ENCODE measurements at places on chromosomes 1 and 21. TPM values are rescaled to one million over a fixed set of nuclear protein-coding genes. Genes with fewer than 3 reads are reported as not detected.

DNA sequence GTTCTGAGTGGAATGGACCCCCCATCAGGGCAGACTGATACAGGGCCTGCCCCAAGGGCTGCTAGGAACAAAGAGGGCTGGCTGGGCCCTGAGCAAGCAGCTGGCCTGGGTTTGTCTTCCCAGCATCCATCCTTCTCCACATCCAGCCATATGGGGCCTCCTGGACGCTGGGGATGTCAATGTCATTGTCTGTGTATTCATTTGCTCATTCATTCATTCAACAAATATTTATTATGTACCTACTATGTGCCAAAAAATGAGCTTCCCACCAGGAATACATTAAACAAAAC lies 15.6 kb upstream of the ECE1 start:
- DNase-seq: no peak
- H3K4me1 ChIP-seq: peaks cover 24% of the 10 kb centered on the region
- no peak overlapping the region for H3K4me3 ChIP-seq
- no peaks in the 10 kb centered on the region for H3K27me3 ChIP-seq
- H3K27ac ChIP-seq: no peak overlapping the region

DNA sequence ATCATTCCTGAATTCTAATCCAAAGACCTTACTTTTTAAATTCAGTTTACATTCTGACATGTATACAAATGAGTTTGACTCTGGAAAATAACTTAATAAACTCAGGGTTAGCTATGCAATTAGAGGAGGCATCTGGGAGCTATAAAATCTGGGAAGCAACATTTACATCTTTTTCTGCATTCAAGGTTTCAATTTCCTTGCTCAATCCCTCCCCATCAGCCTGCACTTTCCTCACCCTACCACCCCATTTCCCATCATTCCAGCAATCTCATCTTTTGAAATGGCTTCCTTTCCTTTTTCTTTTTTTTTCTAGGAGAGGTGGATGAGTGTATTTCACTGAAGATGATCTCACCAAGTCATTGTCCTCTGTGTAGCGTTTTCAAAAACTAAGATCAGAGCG lies 65.3 kb upstream of the BEND5 start:
- peaks cover 8% of the 10 kb centered on the region for H3K4me1 ChIP-seq
- H3K4me3 ChIP-seq: no peak overlapping the region
- H3K36me3 ChIP-seq: no peaks in the 10 kb centered on the region
- peaks cover 16% of the 10 kb centered on the region for H3K27me3 ChIP-seq
- DNase-seq: no peak

GRCh38 chr1:3807769-3808168 lies 11.5 kb upstream of the LRRC47 start:
- peaks cover 15% of the 10 kb centered on the region for H3K27me3 ChIP-seq
- no peak overlapping the region for H3K4me3 ChIP-seq
- no peak for DNase-seq
- no peaks in the 10 kb centered on the region for H3K36me3 ChIP-seq

GRCh38 chr1:2320760-2321667 lies 70.3 kb downstream of the MORN1 start:
- DNase-seq: no peak
- peaks cover 3% of the 10 kb centered on the region for H3K4me1 ChIP-seq
- no peak overlapping the region for H3K4me3 ChIP-seq
- no peaks in the 10 kb centered on the region for H3K36me3 ChIP-seq
- peaks cover 11% of the 10 kb centered on the region for H3K27me3 ChIP-seq

GRCh38 chr1:11738783-11739182 lies 2.8 kb downstream of the AGTRAP start:
- H3K27ac ChIP-seq: no peak overlapping the region
- DNase-seq: no peak
- H3K4me3 ChIP-seq: no peak overlapping the region
- no peaks in the 10 kb centered on the region for H3K27me3 ChIP-seq
- no peaks in the 10 kb centered on the region for H3K36me3 ChIP-seq

DNA sequence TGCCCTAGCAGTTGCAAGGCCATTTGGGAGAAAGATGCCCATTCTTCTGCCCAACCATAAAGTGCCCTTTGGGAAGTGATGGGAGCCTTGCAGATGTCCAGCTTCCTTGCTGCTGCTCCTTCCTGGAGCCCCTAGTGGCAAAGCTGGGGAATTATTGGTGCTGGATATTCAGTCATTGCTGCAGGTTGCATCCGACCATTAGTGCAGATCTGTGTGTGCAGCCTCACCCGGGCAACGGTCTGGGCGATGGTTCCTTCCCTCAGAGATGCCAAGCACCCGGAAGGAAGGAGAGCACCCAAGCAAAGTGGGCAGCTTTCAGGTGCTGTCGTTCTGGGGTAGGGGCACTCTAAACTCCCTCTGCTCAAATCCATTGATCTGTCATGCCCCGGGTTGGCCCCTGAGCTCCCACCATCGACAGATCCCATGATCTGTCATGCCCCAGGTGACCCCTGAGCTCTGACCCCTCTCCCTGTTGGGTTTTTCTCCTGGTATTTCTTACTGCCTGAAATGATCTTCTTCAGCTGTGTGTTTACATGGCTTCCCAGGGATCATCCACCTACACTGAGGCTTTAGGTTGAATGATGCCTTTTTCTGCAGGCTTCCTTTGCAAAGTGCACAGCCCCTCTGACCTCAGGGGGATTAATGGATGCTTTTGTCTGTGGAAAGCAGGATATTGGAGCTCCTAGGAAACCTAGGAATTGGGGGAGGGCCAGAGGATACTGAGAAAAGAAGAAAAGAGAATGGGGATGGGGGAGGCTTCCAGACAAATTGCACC lies 467.5 kb downstream of the PTPRU start:
- H3K4me1 ChIP-seq: peaks cover 7% of the 10 kb centered on the region
- H3K4me3 ChIP-seq: no peak overlapping the region
- no peak for DNase-seq

GRCh38 chr1:221397141-221397540 lies 344.7 kb downstream of the DUSP10 start:
- H3K4me3 ChIP-seq: no peak overlapping the region
- no peak overlapping the region for H3K27ac ChIP-seq
- H3K27me3 ChIP-seq: no peaks in the 10 kb centered on the region
- no peaks in the 10 kb centered on the region for H3K4me1 ChIP-seq
- DNase-seq: no peak
- no peaks in the 10 kb centered on the region for H3K36me3 ChIP-seq

GRCh38 chr1:160032165-160032820 lies 503 bp upstream of the PIGM start:
- peak overlapping the region; percentile 96 for H3K27ac ChIP-seq
- H3K4me3 ChIP-seq: peak overlapping the region; percentile 89

- H3K36me3 ChIP-seq: peaks cover 1% of the 10 kb centered on the region
- DNase-seq: peak; percentile 14
- H3K4me1 ChIP-seq: no peaks in the 10 kb centered on the region
- no peaks in the 10 kb centered on the region for H3K27me3 ChIP-seq
Observed at GRCh38 chr1:28775121-28775942, 36.6 kb upstream of the OPRD1 start.

DNA sequence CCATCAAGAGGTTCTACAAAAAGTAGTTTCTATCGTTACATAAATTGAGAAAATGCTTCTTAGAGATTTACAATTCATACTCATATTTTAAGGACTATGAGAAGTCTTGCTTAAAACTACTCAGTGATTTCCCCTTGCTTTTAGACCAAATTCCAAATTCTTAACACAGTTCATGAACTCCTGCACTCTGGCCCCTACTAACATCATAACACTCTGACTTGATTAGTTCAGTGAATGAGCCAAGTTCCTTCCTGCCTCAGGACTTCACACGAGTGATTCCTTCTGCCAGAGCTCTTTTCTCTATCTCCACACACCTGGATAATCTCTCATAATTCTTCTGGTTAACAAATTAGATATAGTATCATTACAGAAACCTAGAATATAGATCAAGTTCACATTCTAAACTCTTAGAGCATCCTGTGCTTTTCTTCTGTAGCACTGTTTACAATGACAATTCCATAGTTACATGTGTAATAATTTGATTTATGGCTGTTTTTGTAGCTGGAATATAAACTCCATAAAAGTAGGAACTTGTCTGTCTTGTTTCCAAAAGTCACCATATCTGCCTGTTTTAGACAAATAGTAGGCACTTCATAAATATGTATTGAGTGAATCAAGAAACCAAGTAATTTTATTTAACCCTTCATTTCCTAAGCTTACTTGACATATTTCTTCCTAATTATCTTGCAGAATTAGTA lies 59.9 kb downstream of the NUF2 start:
- H3K27me3 ChIP-seq: peaks cover 4% of the 10 kb centered on the region
- H3K36me3 ChIP-seq: no peaks in the 10 kb centered on the region
- no peak overlapping the region for H3K4me3 ChIP-seq
- no peak overlapping the region for H3K27ac ChIP-seq
- H3K4me1 ChIP-seq: peaks cover 4% of the 10 kb centered on the region
- DNase-seq: no peak

DNA sequence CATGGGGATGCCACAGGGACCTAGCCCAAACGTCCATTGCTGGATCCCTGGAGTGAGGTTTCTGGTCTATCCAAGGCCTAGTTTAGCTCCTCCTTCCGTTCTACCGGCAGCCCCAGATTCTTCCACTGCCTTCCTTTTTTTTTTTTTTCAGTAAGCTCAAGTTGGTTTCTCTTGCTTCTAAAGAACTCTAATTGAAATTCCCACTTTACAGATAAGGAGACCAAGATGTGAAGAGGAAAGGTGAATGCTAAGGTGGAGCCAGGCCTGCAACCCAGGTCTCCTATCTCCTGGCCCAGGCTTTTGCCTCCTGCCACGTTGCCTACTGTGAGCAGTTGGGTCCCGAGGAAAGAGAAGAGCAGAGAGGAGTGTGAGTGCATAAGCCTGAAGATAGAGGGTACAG lies 31.5 kb upstream of the CLIC4 start:
- H3K27me3 ChIP-seq: no peaks in the 10 kb centered on the region
- H3K4me1 ChIP-seq: no peaks in the 10 kb centered on the region
- H3K27ac ChIP-seq: no peak overlapping the region
- no peaks in the 10 kb centered on the region for H3K36me3 ChIP-seq

DNA sequence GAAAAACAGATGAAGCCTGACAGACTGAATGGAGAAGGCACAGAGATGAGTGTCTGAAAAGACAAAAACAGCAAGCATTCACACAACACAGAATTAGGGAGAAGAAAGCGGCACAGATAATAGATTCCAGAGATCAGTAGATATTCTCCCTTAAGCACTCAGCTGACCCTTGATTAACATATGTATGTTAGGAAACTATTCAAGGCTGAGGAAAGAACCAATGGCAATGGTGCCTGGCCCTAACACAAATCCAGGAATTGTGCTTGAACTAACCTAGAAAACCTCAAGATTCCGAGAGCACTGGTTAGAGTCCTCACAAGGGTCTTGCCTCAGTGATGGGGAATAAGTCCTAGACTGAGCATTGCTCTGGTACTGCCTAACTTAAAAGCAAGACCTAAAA lies 30.9 kb downstream of the KCNT2 start:
- no peak overlapping the region for H3K27ac ChIP-seq
- H3K4me1 ChIP-seq: peaks cover 2% of the 10 kb centered on the region
- no peaks in the 10 kb centered on the region for H3K27me3 ChIP-seq
- H3K36me3 ChIP-seq: no peaks in the 10 kb centered on the region

DNA sequence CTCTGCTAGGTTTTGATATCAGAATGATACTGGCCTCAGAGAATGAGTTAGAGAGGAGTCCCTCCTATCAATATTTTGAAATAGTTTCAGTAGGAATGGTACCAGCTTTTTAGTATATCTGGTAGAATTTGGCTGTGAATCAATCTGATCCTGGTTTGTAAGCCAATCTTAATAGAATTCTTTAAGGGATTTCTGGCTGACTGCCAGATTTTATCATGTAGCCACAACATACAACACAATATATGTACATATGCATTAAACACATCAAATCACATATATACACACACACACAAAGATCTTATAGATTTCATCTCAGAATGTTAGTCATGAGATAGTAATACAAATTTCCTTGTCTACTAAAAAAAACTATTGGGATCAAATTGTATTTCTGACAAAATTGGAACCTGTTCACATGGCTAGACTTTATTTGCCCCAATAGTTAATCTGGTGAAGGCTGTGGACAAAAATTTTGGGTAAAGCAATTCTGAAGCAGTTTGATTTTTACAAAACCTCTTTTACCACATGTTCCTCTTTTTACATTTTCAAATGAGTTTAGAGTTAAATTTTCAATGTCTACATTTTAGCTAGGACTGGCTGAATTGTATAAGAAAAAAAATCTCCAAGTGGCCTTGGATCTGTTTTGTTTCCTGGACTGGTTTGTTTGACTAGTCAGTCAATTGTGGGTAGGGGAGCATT lies 151.7 kb downstream of the FASLG start:
- no peak for DNase-seq
- H3K4me1 ChIP-seq: peaks cover 2% of the 10 kb centered on the region
- H3K36me3 ChIP-seq: no peaks in the 10 kb centered on the region
- H3K27me3 ChIP-seq: no peaks in the 10 kb centered on the region

GRCh38 chr1:22949822-22950331 lies 22.8 kb downstream of the LACTBL1 start:
- no peaks in the 10 kb centered on the region for H3K36me3 ChIP-seq
- no peak overlapping the region for H3K27ac ChIP-seq
- no peak for DNase-seq
- H3K4me3 ChIP-seq: no peak overlapping the region
- H3K4me1 ChIP-seq: peaks cover 2% of the 10 kb centered on the region

GRCh38 chr1:62682531-62682930 lies 5.7 kb downstream of the DOCK7 start:
- H3K36me3 ChIP-seq: peaks cover 5% of the 10 kb centered on the region
- no peak overlapping the region for H3K27ac ChIP-seq
- DNase-seq: no peak

- H3K36me3 ChIP-seq: no peaks in the 10 kb centered on the region
- no peaks in the 10 kb centered on the region for H3K4me1 ChIP-seq
- H3K27me3 ChIP-seq: no peaks in the 10 kb centered on the region
- no peak for DNase-seq
- no peak overlapping the region for H3K4me3 ChIP-seq
Observed at GRCh38 chr21:17250778-17251241, 262.0 kb upstream of the CXADR start.

DNA sequence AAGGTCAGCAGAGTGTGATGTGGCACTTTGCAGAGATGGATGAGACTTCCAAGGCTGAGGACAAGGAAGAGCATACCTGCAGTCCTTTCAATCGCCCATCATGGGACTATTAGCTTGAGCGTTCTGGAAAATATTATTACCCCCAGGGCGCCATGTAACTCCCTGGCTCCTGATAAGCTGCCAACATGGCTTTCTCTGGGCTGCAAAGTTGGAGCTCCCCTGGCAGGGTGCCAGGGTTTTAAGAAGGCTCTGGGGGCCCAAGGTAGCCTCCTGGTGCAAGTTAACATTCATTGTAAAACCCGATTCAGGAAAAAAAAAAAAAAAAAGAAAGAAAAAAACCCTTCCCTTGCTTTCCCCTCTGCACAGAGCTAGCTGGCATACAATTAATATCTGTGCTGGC lies 196.7 kb downstream of the PBX1 start:
- no peak overlapping the region for H3K27ac ChIP-seq
- no peak for DNase-seq
- peaks cover 25% of the 10 kb centered on the region for H3K4me1 ChIP-seq
- H3K36me3 ChIP-seq: peaks cover 7% of the 10 kb centered on the region
- no peak overlapping the region for H3K4me3 ChIP-seq
- H3K27me3 ChIP-seq: no peaks in the 10 kb centered on the region

GRCh38 chr1:23288671-23289070 lies 55.4 kb downstream of the HNRNPR start:
- no peak for DNase-seq
- H3K4me1 ChIP-seq: peaks cover 4% of the 10 kb centered on the region
- H3K4me3 ChIP-seq: no peak overlapping the region
- H3K27ac ChIP-seq: peak overlapping the region; percentile 56
- peaks cover 13% of the 10 kb centered on the region for H3K36me3 ChIP-seq

TARDBP gene
- 197 TPM for total RNA-seq

DYNLT5 gene
- total RNA-seq: not detected

SLAMF8 gene
- total RNA-seq: not detected

PADI4 gene
- not detected for total RNA-seq

ZNF695 gene
- 15.1 TPM for total RNA-seq

FCRL5 gene
- total RNA-seq: not detected

CACHD1 gene
- 36.0 TPM for total RNA-seq

All from progenitor cell of endocrine pancreas (in vitro differentiated cells).